HL-60 (cell line): ENCODE measurements at places on chromosomes 16 and 17.

GRCh38 chr16:65916995-65917394 lies 449.5 kb upstream of the CDH5 start:
- no peak for DNase-seq

GRCh38 chr17:29958947-29959657 lies 17.7 kb downstream of the EFCAB5 start:
- no peak for DNase-seq

DNA sequence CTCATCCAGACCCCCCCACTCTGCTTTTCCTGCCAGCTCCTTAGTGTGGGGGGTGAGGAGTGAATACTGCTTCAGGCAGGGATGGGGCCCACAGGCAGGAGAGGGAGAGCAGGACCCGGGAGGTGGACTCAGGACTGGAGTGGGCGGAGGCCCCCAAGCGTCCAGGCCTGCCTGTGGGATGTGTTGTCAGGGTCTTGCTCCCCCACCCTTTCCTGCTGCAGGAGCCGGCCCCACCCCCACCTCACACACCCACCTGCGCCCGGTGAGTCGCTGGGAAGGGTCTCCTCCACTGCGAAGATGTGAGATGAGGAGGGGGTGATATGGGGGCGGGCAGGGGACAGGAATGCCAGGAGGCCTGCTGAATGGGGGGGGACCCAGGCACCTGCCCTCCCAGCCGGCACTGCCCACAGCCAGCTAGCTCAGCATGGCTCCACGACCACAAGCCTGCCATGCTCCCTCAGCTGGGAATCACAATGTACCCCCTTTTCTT lies 1.1 kb downstream of the FAM171A2 start:
- DNase-seq = no peak

DNA sequence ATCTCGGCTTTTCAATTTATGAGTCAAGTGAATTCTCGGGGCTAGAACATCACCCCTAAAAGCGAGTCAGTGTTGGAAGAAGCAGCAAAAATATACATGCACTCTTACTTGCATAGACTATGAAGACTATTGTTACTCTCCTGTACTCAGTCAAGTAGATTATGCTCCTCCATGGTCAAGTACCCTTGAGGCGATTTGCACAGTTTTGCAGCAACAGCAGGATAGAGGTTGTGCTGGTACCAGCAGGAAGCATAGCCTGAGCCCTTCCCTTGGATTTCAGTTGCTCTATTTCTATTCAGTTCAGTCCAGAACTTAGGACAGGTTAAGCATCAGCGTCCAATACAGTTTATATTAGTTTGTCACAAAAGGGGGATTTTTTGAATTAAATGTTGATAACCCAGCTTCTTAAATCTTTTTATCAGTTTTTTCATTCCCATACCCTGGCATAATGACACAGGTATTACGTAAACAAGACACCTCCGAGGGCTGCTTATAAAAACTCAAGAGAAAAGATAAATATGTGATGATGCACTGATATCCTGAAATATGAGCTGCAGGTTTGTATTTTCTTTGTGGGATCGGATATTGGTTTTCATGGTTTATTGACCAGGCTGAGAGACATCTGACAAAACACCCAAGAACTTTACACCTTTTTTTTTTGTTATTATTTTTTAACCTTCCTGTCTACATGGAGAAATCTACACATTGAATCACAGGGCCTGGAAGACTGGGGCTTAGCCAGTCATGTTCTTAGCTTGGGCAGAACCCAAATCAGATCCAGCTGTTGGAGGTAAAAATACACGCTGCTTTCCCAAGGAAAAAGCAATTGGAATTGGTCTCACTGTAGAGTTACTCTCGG lies 144.1 kb downstream of the PITPNC1 start:
- DNase-seq = no peak

DNA sequence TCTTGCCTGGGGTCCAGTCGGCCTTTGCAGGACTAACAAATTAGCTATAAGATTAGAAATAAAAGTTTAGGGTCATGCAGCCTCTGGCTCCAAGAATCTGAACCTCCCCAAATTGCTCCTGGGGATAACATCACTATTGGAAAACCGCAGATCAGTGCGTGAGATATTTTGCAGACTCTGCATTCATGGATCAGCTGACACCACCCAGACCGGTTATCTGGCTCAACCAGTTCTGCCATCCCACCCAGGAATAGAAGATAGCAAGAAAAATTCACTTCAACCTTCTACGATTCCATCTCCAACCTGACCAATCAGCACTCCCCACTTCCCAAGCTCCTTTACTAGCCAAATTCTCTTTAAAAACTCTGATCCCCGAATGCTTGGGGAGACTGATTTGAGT lies 4.3 kb upstream of the PGS1 start:
- DNase-seq = no peak

DNA sequence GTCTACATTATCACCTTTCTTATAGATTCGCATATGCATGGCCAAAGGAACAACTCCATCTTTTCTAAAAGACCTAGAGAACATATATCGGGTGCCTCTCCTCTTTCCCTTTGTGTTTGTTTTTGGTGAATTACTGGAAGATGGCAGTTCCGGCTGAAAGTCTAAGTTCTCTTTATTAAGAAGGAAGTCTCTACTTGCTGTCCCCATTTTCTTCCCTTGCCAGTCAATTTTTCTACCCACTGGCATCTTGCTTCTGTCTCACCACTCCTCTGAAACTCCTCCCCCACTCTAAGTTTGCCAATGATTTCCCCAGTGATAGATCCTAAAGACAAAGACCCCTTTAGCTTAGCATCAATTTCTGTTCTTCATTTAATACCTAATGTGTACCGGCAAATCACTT lies 93.9 kb upstream of the CORO6 start:
- no peak for DNase-seq

DNA sequence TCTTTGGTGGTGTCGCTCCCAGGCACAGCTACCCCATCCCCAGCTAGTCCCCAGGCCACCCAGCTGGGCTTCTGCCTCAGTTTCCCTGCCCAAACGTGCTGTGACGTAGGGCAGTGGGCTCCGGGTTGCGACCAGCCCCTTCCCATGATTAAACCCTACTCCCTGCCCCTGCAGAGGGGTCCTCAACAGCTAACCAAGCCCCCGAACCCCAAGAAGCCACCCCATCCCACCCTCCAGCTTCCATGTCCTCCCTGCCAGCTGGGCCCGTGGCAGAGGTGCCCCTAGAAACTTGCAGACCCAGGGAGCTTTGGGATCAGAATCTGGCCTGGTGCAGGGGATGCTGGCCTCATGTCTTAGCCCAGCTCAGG lies 879 bp upstream of the NTN3 start:
- DNase-seq = no peak

- no peak for DNase-seq
These were observed 26.9 kb upstream of the XYLT1 start for GRCh38 chr16:17497648-17498047.

GRCh38 chr17:55168958-55169687 lies 95.6 kb upstream of the HLF start:
- no peak for DNase-seq

GRCh38 chr16:57749101-57749692 lies 13.6 kb downstream of the KATNB1 start:
- no peak for DNase-seq

DNA sequence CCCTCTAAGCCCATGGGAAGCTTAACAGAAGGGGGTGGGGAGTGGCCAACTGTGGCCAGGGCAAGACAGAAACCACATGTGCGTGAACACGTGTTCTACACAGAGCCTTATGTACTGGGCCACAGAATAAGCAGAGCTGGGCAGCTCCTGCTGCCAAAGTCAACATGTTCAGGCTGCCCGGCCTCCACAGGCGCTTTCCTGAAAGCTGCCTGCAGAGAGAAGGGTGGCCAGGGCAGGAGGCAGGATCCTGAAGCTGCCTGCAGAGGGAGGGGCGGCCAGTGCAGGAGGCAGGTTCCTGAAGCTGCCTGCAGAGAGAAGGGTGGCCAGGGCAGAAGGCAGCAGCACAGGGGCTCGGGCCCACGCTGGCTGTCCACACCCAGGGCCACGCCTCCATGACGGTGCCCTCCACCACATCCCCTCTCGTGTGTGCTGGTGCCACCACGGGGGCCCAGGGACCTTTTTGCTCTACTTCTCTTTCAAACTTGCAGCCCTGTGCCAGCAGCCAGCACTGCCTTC lies 79.5 kb downstream of the ANKRD11 start:
- no peak for DNase-seq

DNA sequence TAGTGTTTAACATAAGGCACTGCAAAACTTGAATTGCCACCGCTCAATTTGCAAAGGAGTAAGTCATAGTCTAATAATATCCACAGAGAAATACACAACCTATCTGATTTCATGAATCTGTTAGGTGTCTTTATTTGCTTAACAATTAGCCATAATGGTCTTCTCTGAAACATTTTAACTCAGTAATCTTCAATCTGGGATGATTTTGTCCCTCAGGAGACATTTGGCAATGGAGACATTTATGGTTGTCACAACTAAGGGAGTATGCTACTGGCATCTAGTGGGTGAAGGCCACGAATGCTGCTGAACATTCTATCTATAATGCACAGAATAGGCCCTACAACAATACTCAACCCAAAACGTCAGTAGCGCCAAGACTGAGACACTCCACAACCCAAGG lies 4.3 kb downstream of the UBE2G1 start:
- DNase-seq = no peak
